ENCODE measurements at places on chromosomes 13 and 19.

DNA sequence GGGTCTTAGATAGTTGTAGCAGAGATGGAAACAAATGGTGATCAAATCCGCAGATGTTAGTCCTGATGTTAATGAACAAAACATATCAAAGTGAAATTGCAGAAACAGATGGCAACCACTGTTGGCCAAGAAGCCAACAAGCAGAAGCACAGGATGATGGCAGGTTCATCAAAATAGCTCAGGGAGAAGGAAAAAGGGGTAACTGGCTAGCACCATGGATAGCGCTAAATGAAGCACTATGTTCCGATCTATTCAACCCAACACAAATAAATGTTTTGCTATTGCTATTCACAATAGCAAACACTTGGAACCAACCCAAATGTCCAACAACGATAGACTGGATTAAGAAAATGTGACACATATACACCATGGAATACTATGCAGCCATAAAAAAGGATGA is 413.7 kb downstream of the FGF14 start:
- no peak for DNase-seq

GRCh38 chr19:14375582-14376291 is 5.5 kb upstream of the ADGRE5 start:
- no peak for DNase-seq

DNA sequence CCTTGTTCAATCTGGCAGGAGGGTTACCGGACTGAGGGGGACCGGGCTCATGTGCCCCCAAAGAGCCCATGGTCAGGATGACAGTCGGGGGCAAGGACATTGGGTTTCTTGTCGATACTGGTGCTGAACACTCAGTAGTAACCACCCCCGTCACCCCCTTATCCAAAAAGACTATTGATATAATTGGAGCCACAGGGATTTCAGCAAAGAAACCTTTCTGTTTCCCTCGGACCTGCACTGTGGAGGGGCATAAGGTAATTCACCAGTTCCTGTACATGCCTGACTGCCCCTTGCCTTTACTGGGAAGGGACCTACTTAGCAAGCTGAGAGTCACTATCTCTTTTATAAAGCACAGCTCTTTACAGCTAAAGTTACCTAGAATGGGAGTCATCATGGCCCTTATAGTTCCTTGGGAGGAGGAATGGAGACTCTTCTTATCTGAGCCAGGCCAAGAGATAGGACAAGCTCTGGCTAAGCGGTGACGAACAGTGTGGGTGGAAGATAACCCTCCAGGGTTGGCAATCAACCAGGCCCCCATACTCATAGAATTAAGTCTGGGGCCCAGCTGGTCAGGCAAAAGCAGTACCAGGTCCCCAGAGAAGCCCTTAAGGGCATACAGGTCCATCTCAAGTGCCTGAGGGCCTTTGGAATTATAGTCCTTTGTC is 603.7 kb downstream of the UQCRFS1 start:
- DNase-seq = no peak

DNA sequence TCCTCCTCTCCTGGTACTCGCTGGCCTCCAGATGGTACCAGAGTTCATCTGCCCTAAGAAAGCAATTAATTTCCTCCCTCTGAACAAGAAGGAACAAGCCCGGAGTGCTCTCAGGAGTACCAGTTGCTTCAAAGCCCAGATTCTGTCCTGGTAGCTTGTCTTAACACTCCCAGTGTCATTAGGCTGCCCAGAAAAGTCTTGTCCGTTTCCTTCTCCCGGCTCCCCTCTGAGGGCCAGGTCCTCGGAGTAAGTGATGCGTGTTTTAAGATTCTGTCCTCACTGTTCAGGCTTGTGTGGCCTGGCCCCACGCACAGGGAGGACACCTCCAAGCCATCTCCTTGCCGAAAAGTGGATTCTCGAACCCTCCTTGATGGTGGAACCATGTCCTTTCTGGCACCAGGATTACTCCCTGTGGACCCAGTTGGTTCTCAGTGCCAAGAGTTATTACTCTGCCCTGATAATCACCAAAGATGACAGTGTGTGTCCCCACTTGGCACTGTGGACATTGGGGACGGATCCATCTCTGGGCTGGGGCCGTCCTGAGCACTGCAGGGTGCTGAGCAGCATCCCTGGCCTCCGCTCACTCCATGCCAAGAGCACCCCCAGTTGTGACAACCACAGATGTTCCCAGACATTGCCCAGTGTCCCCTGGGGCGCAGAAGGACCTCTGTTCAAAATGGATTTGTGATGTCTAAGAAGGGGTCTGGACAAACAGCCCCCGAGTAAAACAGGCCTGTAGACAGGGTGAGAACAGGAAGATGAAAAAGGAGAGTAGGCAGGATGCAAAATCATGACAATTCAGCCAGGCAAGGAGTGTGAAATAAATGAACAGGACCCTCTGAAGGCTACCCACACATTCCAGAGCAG is 52.4 kb downstream of the RFX2 start:
- DNase-seq = no peak

GRCh38 chr19:36160821-36161596 is 8.8 kb upstream of the COX7A1 start:
- DNase-seq = no peak

DNA sequence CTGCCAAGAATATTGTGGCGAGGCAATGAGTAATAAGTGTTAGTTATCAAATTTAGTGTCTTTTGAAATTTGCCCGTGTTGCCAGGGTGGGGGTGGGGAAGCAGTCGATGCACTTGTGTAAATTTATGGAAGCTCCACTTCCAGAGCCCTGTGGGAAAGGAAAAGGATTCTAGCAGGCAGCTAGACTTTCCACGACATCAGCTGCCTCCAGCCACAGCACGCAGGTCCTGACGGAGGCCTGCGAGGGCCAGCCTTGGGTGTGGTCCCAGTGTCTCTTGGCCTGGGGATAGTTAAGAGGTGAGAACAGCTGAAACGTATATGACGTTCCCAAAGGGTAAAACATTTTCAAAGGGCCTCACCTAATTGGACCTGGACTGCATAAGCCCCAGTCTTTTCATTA is 433.0 kb downstream of the TSHZ3 start:
- no peak for DNase-seq

GRCh38 chr13:44843403-44843802 is 145.9 kb downstream of the NUFIP1 start:
- DNase-seq = no peak

DNA sequence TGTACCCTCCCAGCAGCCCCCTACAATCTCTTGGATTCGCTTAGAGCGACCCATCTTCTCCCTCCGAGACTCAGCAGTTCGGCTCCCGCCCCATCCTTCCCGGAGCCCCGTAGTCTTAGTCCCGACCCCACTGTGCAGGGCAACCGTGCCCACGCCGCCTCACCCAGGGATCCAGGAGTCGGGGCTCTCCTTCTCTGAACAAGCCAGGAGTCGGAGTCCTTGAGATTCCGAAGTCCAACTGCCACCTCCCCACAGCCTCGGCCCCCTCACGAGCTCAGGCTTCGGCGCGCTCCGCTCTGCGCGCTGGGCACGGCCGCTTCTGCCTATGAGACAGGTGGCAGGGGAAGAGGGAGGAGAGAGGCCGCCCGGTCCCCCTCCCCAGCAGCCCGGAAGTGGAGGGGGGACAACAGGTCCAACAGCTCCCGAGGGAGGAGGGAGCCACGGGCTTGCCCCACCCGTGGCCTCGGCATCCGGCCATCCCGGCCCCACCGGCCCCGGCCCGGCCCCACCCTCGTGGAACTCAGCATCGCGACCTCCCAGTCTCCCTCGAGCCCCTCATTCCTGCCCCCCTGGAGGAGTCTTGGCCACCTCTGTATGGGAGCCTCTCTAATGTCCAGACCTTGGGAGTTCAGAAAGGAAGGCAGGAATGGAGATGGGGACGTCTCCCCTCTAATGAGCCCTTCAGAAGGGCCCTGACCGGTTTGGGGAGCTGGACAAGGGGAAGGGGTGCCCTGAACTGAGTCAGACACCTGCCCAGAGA is at the start of gene PHLDB3:
Gene PHLDB3 (minus strand): TSS at position 321 of the 760 bp plus-strand sequence. CDS start 628 bp downstream, outside the sequence.
- DNase-seq = no peak

DNA sequence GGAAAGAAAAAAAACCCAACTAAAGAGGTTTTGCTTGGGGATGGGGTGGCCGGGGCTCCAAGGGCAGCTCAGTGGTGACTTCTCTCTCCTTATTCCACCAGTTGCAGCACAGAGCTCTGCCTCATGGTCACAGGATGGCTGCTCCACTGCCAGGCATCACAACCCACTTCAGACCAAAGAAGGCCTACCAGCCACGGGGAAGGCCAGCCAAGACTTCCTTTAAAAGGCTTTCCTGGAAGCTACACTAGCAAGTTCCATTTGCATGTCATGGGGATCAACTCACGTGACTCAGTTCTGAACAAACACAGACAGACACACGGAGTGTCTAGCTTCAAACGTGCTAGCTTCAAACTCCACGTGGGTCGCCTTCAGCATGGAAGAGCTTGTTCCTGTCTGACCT is 13.2 kb upstream of the EIF3G start:
- no peak for DNase-seq

DNA sequence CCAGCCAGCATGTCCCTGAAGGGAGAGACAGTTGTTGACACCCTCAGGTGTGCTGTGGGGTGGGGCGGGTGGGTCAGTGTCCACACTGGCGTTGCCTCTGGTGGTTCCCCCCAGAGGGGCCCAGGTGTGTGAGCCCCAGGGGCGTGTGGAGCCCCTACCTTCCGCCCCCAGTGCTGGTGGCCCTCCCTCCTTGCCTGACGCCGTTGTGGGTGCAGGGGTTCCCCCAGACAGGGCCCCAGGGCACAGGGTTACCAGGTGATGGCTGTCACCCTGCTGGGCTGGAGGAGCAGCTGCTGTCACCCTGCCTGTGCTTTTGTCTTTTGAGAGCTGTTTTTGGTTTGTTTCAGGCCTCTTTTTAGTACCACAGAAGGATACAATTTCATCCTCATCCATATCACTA is 27.2 kb downstream of the ATP4B start:
- no peak for DNase-seq

- DNase-seq = no peak
Measured at GRCh38 chr19:43636121-43636683, 3.4 kb downstream of the CADM4 start.

GRCh38 chr13:49322702-49323101 is 75.0 kb downstream of the CDADC1 start:
- no peak for DNase-seq

DNA sequence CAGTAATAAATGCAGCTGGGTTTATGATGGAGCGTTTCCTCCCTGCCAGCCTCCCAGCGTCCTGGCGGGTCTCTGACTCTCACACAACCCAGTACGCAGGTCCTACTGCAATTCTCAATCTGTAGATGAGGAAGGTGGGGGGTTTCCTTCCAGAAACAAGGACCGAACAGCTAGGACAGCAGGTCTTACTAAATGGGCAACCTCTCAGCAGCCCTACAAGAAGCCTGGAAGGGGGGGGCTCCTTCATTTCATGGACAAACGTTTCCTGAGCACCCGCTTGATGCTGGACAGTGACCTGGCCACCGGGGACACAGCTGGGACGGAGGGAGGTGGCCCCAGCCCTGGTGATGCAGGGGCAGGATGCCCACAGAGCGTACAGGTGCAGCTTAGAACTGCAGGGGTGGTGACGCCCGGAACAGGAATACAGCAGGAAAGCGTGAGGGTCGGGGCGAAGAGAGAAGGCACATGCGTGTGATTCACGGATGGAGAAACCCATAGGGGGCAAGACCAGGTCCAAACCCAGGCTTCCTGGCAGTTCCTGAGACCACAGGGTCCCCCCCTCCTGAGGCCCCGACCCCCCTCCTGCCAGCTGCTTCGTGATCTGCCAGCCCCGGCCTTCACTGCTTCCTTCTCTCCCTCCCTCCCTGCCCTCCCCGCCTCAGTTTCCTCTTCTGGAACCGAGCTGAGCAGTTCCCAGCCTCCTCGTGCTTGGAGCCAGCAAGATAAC is 732 bp upstream of the C2CD4C start:
- no peak for DNase-seq

- no peak for DNase-seq
Measured at GRCh38 chr13:32446773-32447465, 19.0 kb upstream of the N4BP2L1 start.

- no peak for DNase-seq
Measured at GRCh38 chr13:47148543-47148942, 251.7 kb upstream of the HTR2A start.

DNA sequence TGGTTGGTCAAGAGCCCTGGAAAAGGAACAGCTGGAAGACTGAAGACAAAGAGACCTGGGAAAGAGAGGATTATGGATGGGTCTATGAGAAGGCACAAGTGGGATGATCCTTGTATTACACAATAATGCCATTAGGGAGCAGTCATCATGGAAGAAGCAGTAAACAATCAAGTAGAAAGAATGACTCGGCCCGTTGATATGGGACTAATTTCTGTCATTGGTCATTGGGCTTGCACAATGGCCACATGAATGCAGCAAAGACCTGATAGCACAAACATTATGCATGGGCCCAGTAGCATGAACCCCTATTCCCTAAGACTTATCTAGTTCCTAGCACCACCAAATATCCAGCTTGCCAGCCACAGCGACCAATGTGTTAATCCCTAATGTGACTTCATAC is 390.3 kb upstream of the ZNF507 start:
- no peak for DNase-seq

GRCh38 chr19:49229416-49229815 is 71.8 kb downstream of the TRPM4 start:
- DNase-seq = no peak

DNA sequence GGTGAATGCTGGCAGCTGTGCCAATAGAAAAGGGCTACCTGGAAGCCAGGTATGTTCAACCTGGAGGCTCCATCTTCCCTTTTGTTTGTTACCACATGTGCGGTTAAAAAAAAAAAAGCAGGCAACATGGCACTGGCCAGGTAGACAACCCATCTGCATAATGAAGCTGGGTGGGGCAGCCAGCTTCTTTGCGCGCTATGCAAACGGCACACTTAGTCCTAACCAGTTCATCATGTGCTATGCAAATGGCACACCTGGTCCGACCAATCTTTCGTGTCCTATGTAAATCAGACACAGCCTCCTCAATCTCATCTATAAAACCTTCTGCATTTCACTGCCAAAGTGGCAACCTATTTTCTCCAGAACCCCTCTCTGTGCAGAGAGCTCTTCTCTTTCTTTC is 11.3 kb upstream of the IGSF23 start:
- no peak for DNase-seq

Data from GM19239 (cell line).